ENCODE measurements at places on chromosomes 16 and 17.

GRCh38 chr16:5965321-5965720 lies 867.7 kb upstream of the EEF2KMT start:
- DNase-seq, result no peak

DNA sequence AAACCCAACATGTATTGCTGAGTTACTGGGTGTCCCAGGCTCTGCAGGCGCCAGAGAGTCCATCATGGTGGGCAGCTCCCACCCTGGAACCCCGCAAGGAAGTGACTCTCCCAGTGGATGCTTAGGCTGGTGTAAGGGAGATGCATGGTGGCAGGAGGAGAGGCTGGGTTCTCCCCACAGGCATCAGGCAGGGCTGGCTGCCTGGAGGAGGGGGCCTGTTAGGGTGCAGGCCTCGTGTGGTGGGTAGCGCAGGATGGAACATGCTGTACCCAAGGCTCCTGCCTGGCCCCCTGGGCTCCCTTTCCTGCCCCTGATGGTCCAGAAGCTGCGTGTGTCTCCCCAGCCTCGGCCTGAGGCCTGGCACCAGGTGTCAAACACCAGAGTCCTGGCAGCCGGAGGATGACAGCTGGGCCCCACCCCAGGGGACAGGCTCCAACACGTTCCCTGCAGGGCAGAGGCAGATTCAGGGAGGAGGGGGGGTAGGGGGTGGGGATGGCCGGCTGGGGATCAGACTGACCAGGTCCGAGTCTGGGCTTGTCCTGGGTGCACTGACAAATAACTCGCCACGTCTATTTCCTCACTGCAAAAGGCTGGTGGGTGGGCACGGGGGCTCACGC lies 40.2 kb upstream of the CIBAR2 start:
- DNase-seq, result no peak

DNA sequence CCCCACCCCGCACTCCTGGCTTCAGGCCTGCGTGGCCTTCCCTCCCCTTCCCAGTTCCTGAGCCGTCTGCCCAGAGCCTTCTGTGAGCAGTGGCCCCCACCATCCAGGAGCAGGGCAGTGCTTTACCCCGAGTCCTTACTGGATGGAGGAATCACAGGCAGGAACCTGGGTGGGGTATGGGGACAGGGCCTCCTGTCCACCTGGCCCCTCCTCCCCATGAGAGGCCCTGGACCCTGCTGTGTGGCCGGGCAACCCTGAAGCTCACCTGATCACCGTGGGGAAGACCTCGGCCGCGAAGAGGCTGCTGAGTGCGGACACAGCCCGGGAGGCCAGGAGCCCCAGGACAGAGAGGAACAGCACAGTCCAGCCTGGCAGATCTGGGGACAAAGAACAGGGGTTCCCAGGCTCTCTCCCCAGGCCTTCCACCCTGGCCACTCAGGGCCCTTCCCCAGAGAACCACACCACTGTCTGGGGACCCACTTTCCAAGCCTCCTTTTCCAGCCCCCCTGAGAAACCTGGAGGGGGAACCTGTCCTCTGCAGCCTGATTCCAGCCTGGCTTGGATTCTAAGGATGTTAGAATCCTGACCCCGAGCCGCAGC lies 3.2 kb downstream of the SLC22A31 start:
- DNase-seq, result no peak

DNA sequence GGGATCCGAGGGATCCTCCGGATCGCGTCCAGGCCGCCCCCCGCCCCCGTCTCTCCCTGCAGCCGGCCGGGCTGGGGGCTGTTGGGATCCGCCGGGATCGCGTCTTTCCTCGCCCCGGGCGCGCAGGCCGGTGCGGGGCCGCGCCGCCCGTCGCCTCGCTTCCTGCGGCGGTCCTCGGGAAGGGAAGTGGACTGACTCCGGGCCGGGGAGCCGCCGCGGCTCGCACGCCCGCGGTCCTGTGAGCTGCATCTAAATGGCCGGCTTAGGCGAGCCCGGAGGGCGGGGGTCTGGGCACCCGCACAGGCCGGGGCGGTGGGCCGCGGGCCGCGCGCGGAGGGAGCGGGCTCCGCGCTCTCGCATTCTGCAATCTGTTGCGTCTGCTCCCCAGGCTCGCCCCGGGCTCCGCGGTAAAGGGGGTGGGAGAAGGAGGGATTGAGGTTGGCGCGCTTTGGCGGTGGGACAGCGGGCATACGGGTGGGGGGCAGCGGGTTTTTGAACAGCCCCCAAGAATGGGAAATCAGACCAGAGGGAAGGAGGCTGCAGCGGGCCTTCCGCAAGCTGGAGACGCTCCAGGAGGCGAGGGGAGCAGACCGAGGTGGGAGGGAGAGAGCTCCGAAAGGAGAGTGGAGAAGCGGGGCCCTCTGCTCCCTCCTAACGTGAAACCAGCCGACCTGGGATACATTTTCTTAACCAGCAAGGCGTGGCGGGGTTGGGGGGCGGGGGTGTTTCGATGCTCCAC lies 2.2 kb downstream of the TMEM132E start:
- DNase-seq, result no peak

- no peak for DNase-seq
Measured at GRCh38 chr16:28826141-28826540, 3.3 kb downstream of the ATXN2L start.

DNA sequence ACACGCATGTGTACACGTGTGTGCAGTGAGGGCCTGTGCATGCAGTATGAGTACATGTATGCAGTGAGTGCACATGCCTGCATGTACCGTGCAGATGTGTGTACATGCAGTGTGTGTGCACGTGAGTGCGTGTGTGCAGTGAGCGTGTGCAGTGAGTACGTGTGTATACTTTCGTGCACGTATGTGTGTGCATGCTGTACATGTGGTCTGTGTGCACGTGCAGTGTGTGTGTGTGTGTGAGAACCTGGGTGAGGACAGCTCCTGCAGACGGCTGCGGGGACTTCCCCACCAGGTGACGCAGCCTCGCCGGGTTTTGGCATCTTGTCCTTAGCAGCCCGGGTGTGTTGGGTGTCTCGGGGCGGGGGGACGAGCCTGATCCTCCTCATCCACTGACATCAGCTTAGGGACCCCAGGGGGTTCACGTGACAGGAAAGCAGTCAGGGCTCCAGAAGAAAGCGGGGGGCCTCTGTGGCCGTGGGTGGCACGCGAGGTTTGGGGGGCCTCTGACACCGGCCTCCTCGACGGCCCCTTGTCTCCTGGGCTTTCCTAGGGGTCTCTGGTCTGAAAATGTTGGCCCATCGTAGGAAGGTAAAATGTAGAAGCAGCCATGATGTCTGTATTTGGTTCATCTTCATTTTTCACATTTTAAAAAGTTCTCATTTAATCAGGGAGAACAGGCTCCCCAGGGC lies 119.6 kb upstream of the ZNF750 start:
- no peak for DNase-seq

All from GDM1 (cell line).